Frontal cortex (tissue), 4 donors: ENCODE measurements at places on chromosomes 4 and X.

GRCh38 chr4:38097818-38098217 is 137.6 kb downstream of the PTTG2 start:
- DNase-seq = no peak

DNA sequence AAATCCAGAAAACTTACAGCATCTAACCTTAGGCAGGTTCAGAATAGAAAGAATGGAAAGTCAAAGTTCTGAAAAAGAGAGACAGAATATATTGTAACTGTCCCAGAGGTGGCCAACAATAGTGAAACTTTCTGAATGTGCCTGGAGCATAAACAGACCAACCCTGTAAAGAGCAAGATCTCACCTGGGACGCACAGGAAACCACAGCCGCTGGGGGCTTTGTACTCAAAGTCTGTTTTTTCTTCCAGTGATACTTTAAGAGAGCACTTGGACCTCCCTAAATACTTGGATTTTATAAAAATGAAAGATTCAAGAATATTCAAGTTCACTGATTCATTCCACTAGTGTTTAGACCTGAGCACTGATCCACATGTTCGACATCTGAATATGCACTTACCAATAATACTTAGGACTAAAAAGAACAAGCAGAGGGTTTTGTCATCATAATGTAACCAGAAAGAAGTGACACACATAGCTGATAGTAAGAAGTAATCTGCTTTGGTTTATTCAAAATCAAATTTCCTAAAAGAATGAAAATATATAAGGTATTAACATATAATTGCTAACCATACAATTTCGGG is 35.3 kb downstream of the ARAP2 start:
- DNase-seq = no peak

- peak; percentile 58 for DNase-seq
Observed at GRCh38 chr4:52751487-52751911, 274 bp upstream of the ERVMER34-1 start.

- no peak for DNase-seq
Observed at GRCh38 chrX:36007207-36007606, 87.7 kb downstream of the CFAP47 start.

DNA sequence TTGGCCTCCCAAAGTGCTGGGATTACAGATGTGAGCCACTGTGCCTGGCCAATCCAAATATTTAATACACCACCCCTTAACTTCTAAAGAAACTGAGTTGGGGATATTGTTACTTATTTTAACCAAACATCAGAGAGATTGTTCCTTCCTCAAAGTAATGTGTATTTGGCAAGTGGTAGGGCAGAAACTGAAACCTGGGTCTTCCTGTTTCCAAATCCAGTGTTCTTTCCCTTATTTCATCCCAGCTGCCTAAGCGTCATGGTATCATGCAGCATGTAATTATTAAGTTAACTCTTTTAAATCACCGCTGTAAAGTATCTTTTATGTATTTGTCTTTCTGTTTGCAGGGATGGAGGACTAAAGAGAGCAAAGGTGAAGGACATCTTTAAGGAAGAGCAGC is 68.4 kb downstream of the GPAT3 start:
- no peak for DNase-seq

DNA sequence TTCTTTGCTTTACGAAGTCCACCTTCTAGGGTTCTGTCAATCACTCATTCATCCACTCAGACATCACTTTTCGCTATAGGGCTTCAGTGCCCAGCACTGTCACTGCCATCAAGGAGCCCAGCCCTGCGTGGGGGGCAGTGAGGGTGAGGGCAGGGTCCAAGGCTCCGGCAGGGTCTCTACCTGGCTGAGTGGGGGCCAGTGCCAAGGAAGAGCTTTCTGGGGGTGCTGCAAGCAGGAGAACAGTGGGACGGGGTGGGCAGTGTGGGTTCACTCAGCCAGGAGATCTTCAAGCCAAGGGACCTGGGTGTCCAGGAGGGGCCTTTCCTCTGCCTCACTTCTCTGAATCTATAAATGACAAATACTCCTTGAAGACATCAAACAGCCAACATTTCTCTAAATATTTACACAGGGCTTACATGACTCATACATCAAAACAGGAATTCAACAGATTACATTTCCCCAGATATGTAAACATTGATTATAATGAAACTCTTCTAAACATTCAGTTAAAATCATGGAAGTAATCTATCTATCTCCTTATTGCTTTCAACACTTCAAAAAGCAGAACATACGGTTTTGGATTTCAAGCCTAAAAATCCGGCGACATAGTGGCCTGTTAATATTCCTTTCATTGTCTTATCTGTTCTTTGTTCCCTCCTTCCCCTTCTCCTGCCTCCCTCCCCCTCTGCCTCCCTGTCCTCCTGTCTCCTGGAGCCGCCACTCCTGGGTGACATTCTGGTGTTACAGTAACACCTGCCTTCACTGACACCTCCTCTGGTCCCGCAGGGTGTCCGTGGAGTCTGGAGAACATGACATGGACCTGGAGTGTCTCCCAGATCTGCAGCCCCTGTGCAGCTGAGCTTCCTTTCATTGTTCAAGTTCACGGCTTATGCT is 94.4 kb upstream of the ADRA2C start:
- DNase-seq = no peak

DNA sequence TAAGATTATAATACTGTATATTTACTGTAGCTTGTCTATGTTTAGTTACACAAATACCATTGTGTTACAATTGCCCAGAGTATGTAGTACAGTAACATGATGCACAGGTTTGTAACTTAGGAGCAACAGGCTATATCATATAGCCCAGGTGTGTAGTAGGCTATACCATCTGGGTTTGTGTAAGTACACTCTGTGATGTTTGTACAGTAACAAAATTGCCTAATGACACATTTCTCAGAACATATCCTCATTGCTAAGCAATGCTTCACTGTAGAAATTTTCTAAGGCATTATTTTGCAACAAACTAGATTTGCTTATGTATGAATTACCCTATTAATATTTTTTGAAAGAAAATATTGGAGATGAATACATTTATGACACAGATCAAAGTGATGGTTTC is 1390.9 kb downstream of the C4orf33 start:
- no peak for DNase-seq

DNA sequence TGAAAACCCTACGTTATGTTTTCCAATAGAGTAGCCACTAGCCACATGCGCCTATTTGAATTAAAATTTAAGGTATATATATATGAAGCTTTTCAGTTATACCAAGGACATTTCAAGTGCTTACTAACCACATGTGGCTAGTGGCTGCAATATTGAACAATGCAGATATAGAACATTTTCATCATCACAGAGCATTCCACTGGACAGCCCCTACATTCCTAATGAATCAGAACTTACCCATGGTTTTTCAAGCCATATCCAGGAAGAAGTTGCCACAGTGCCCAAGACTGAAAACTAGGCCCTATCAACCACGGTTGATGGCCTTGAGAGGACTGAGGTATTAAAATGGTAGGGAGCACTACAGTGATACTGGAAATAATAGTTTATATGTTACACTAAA is 29.7 kb downstream of the NEK1 start:
- DNase-seq = no peak

DNA sequence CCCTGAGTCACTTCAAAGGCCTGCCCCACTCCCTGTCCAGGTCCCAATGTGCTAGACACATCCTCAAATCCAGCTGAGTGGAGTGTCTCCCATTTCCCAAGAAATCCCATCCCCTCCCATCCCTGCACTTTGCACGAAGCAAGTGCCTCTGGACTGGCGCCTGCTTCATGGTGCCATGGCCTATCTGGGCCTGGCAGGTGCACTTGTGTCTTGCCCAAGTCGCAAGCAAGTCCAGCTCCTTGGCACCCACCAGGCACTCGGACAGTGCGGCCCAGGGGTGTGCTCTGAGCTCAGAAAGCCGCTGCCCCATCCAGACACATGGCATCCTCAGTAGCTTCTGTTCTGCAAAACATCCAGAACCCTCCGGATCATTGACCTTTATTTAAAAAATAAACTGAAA is 97.4 kb downstream of the DCTD start:
- no peak for DNase-seq

GRCh38 chr4:113394730-113395530 is 345.5 kb downstream of the ANK2 start:
- peak; percentile 17 for DNase-seq

DNA sequence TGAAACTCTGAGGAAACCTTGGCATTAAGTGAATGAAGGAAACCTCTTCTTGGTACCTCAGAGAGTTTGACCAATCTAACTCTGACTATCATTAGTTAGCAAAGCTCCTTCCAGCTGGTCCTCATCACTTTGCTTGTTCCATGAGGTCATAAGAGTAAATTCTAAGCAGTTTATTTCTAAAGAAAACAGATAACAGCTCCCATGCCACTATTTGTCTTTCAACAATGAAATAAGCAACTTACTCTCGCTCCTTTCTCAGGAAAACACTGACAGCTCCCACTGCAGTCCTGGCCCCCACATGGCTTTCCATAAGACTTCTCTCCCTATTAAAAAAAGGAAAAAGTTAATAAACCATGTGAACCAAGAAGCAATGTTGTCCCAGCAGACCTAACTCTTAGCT is 127.7 kb downstream of the COL4A6 start:
- no peak for DNase-seq

DNA sequence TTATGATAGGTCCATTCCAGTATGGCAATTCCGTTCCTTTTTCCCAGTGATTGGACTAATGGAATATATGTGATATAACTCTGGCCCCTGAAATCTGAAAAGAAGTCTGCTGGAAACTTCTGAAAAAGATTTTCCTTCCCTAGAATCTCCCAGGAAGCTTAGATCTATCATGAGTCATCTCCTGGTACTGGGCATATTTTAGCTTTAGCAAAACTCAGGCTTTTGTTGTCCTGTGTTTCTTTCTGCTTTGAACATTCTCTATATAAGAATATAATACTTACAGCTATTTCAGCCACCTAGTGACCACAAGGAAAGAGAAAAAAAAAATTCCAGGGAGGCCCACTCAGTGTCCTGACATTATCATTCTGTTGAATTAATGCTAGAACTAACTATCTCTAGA is 597.2 kb upstream of the GRIA3 start:
- no peak for DNase-seq

- no peak for DNase-seq
Observed at GRCh38 chr4:107862658-107863057, 37.9 kb downstream of the SGMS2 start.

DNA sequence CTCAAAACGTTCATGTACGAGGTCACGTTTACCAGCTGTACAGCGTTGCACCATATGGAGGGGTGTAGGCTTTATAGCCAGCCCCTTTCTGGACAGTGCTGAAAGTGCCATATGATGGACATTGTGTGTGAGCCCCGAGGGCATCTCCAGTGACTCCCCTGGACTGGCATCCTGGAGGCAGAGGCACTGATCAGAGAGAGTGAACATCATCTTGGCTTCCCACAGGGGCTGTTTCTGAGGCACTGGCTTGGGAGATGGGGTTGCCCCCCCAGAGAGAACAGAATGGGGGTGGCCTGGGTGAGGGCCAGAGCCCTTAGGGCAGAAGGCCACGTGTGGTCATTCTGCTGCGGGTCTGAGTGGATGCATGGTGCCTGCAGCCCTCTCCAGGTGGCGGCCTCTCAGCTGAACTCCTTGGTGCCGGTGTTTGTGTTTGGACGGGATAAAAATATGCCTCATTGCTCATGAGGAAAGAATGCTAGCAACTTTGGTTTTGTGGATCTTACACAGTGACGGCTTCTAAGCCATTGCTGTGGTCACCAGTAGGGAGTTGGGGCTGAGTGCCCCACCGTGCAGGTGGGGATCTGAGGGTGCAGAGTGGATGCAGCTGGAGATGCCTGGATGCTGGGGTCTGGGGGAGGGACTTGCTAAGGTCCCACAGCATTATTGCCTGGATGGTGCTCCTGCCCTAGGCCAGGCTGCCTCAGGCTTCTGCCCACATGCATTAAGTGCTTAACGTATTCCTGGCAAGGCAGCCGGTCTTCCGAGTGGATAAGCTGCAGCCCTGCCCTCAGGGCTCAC is 3.4 kb downstream of the WFS1 start:
- no peak for DNase-seq

DNA sequence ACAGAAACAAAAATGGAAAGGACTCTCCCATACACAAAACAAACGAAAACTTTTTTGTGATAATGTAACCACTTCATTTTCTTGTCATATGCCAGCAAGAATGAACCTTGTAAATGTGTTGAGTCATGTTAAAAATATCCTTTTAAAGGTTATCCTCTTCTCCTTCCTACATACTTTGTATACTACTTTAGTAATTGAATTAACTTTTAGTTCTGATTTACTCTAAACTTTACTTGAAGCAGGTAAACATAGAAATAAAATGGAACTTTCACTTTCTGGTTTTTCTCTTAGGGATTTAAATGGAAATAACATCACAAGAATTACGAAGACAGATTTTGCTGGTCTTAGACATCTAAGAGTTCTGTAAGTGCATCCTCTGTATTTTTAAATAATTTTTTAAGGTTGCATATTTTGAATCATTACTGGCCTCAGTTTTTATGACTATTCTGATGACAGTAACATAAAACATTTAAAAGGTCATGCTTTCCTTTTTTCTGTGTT is 4.7 kb downstream of the SLIT2 start:
- no peak for DNase-seq

- no peak for DNase-seq
Observed at GRCh38 chrX:2628751-2629315, 62.3 kb upstream of the CD99 start.
